ENCODE measurements at places on chromosomes 2 and 18. TPM values are rescaled to one million over a fixed set of nuclear protein-coding genes. Genes with fewer than 3 reads are reported as not detected.

IWS1 gene
- total RNA-seq, result 45.6 TPM

CYTIP gene
- total RNA-seq, result 2.4 TPM

GPR45 gene
- not detected for total RNA-seq

RIT2 gene
- not detected for total RNA-seq

SLC38A11 gene
- total RNA-seq, result not detected

STEAP3 gene
- total RNA-seq, result 1.7 TPM

KCNE4 gene
- total RNA-seq, result 10.8 TPM

ANTXR1 gene
- 86.4 TPM for total RNA-seq

Data from aortic smooth muscle cell (primary cell).